ENCODE measurements at places on chromosomes 3 and 15.

GRCh38 chr15:25736461-25736860 is 126.7 kb downstream of the ATP10A start:
- no peak for DNase-seq

GRCh38 chr15:59830098-59830497 is 141.0 kb upstream of the BNIP2 start:
- no peak for DNase-seq

GRCh38 chr3:170507063-170507462 is 78.8 kb downstream of the SLC7A14 start:
- DNase-seq: no peak

- no peak for DNase-seq
These were observed 28.1 kb upstream of the CNBP start for GRCh38 chr3:129211772-129212171.

- no peak for DNase-seq
These were observed 70.6 kb upstream of the STT3B start for GRCh38 chr3:31462050-31462569.

- no peak for DNase-seq
These were observed 88.8 kb downstream of the EPHB1 start for GRCh38 chr3:134883697-134884385.

DNA sequence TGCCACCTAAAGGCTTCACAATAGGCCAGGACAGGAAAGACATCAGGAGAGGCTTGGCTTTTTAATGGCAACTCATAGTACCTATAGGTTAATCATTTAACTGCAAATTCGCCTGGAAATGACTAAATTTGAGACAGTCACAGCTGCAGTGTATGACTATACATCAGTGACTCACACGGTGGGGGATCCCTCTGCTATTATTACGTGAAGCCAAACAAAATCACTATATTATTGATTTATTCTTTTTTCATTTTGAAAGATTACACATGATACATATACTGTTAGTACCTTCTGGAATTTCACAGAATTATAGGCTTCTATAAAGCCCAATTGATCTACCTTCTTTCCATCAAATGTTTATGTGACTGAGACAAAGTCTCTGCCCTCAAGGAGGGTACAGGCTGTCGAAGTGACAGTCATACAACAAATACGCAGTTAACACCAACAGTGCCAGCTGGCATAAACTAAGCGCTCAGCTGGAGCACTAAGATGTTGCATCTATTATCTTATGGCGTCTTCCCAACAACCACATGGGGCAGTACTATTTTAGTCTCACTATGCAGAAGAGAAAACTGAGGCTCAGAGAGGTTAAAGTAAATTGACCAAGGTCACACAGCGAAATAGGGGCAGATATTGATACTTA is 82.0 kb upstream of the LMOD3 start:
- no peak for DNase-seq

- DNase-seq: no peak
These were observed 75.2 kb downstream of the CHRNA7 start for GRCh38 chr15:32105258-32106241.

Measured in stimulated activated CD8-positive, alpha-beta memory T cell treated with anti-CD3 and anti-CD28 coated beads, Interleukin-7, amount 100 ng/mL, for 1 hour (primary cell).